Activated T-helper 17 cell treated with anti-CD3 and anti-CD28 coated beads, Interleukin-2, amount 50 U/mL, for 72 hours (primary cell): ENCODE measurements at places on chromosomes 6 and 20. TPM values are rescaled to one million over a fixed set of nuclear protein-coding genes. Genes with fewer than 3 reads are reported as not detected.

DNA sequence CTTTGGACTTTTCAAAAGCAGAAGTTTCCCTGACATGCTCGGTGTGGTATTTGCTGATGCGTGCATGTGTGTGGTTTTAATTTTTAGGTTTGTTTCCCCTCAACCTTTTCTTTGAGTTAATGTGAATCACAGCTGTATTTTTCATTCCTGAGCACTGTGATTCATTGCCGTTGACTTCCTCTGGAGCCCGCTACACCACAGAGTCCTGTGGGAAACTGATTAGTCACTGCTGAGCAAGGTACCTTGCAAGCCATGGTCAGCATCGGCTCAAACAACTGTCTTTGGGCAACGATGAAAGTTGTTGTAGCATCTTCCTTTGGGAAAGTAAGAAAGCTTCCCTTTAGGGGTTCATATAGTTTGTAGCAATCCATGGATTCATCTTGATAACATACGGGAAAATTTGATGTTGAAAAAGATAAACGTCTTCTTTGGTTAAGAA is 57.5 kb downstream of the RIN2 start:
- ATAC-seq, result peak; percentile 91

The COL11A2 gene
- total RNA-seq, result 1.2 TPM

DNA sequence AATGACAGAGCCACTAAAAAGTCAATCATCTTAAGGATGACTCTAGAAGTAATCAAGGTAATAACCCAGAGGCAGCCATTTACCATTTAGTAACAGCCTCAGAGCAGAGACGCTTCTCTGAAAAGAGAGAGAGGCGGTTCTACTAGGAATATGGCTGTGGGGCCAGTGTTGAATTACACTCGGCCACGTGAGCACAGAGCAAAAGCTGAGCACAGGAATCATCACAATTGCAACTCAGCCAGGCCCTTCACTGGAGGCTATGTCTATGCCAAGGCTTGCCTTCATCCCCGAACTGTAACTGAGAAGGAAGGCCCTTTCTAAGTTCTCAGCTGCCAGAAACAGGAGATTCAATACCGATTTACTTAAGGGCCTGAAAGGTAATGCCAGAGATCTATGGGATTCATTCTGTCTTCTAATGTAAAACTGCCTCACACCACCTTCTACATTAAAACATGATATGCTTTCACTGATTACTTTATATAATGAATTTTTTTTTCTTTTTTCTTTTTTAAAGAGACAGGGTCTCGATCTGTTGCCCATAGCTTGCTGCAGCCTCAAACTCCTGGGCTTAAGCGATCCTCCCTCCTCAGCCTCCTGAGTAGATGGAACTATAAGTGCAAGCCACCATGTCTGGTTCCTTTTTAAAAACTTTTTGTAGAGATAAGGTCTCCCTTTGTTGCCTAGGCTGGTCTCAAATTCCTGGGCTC is 67.6 kb downstream of the NUDT3 start:
- no peak for ATAC-seq

The RBBP8NL gene
- total RNA-seq, result not detected

The LGSN gene
- total RNA-seq, result 0.34 TPM

The VPS52 gene
- total RNA-seq, result 43.2 TPM

DNA sequence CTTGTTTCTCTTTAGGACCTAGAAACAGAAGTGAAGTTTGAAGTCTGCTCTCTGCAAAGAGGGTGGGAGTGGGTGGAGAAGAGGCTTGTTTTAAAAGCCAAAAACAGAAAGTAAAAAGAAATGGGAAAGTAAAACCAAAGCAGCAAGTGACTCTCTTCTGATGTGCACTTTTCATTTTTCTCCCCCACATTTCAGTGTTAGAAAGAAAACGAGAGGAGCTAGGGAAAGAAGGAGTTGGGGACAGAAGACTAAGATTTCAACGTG is 1.3 kb downstream of the C6orf141 start:
- peak; percentile 64 for ATAC-seq

DNA sequence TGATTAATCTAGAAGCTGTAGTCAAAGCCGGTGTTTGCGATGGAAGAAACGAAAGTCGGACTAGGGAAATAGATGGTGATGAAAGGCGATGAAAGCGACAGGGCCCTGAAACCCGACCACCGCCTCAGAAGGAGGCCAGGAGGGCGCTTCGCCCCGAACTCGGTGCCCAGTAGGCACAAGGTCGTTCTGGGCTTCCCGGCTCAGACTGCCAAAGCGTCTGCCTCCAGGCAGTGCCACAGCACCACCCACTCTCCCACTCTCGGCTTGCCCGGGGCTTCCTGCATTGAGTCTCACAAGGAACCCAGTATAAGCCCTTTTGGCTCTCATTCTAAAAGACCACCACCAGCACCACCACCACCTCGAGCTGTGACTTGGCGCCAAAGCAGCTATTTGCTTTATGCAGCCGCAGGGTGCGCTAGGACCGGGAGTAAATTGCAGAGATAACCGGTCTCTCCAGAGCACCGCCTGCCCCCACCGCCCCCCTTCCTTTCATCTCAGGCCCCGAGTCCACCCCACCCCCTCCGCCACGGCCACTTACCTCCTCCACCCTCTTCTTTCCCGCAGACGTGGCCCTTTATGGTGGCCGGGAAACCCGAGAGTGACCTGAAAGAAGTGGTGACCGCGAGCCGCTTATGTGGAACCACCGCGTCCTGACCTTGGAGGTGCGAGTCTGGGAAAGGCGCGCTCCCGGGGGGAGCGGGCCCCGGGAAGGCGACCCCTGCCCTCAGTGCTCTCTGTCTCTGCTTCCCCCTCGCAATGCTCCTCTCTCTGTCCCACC is 2.4 kb downstream of the TCF21 start:
- ATAC-seq, result peak; percentile 40

DNA sequence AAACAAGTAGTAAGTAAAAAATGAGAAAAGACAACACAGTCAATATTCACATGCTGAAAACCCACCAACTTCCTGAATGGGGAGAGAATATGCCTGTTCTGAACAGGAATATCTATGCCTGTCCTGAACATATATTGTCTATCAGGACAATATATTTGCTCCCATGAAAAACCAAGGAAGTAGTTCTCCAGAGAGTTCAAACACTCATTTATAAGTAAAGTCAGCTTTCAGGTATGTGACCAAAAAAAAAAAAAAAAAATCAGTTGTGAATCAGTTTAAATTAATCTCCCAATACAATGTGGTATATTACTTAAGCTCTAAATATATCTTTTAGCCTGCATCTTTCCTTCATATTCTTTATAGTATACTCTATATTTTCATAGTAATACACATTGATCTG is 119.5 kb downstream of the MYB start:
- no peak for ATAC-seq

The HLA-DQA1 gene
- total RNA-seq, result 1.1 TPM

GRCh38 chr6:98590136-98590681 is 244.2 kb upstream of the POU3F2 start:
- no peak for ATAC-seq

- no peak for ATAC-seq
These were observed 169.4 kb downstream of the TRDN start for GRCh38 chr6:123467392-123467791.

DNA sequence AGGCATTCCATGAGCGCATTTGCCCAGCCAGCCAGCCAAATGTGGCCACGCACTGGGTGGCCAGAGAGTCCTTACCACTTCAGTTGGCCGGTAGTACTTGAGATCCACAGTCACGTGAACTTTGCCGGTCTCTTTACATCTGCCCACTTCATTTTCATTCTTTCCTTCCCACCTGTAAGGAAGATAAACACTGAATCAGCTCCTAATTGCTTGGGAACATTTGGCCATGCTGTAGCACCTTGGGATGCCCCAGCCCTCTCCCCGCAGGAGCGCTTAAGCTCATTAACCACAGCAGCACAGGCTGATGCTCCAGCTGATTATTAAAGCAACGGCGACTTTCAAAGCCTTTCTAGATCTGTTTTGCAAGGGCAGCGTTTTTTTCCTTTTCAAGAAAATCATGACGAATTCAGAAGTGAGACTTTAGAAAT is 116.6 kb downstream of the FOXC1 start:
- ATAC-seq, result no peak

DNA sequence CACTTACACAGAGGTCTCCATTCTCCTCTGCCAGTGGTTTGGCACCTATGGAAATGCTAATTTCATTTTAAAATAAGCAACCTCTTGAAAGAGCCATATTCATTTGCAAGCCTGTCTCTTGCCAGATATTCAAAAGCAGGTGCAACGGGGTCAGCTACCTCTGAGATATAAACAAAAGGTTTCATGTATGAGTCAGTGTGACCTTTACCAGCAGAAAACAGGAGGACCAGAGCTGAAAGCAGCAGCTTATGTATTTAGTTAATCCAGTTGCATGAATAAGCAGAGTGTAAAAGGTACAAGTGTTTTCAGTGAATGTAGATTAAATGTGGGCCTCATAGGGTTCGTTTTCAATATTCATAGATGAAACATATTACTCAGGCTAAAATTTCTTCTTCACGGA is 56.0 kb downstream of the TENT5A start:
- ATAC-seq, result peak; percentile 54

The FAM184A gene
- 9.5 TPM for total RNA-seq

DNA sequence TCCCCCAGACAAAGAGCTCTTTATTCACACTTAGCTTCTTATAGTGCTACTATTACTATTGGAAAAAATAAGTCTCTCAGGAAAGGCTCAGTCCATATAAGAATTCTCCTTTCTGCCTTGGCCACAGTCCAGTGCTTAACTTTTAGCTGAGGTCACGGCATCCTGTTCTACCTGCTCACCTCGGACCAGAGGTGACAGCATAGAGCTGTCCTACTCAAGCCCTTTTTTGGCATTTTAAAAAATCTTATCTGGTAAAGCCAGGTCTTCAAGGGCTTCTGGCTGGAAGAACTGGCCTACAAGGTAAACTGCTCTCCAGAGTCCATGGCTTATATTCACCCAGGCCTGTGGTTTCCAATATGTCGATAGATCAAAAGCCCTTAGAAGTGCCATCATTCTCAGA is 109.7 kb downstream of the RCAN2 start:
- no peak for ATAC-seq

- ATAC-seq, result no peak
These were observed 3.4 kb downstream of the SLC32A1 start for GRCh38 chr20:38727607-38728190.

DNA sequence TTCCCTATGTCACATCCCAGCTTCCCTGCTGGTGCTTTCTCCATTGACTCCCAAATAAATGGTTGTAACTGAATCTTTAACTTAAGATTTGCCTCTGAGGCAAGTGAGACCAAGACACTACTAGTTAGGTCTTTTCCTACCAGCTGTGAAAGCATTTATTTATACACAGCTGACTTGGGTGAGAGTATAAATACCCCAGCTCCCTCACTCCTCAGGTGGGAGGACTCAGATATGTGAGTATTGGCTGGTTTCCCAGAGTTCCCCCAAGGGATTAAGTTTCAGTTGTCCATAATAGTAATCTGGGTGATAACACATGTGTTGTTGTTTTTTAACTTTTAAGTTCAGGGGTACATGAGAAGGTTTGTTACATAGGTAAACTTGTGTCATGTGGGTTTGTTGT is 49.8 kb downstream of the CFAP61 start:
- no peak for ATAC-seq

GRCh38 chr20:36880741-36881250 is 4.9 kb downstream of the TLDC2 start:
- ATAC-seq, result no peak

GRCh38 chr6:116451916-116452315 is 9.3 kb upstream of the CALHM6 start:
- no peak for ATAC-seq

GRCh38 chr6:136446145-136446544 is 104.1 kb downstream of the MAP7 start:
- ATAC-seq, result no peak

DNA sequence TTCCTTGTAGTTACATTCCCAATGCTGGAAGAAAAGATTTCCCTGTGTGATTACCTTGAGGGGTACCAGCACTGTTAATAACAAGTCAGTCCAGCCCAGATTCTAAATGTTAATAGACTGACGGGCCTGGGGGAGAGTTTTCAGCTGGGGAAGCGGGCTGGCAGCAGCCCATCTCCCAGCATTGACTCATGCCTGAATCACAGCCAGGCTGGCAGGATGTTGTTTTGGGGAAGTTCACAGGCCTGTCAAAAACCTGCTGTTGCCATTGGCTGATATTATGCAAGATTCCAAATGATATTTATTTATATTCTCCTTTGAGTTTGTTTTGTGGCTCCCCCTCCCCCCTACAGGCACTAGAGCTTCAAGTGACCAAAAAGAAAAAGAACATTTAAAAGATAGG is 213.9 kb upstream of the CNR1 start:
- no peak for ATAC-seq

- ATAC-seq, result no peak
These were observed 23.7 kb downstream of the ADGRF5 start for GRCh38 chr6:46898006-46898405.

GRCh38 chr20:62190639-62191411 is 8.0 kb downstream of the MTG2 start:
- ATAC-seq, result no peak

The FOXC1 gene
- total RNA-seq, result not detected

DNA sequence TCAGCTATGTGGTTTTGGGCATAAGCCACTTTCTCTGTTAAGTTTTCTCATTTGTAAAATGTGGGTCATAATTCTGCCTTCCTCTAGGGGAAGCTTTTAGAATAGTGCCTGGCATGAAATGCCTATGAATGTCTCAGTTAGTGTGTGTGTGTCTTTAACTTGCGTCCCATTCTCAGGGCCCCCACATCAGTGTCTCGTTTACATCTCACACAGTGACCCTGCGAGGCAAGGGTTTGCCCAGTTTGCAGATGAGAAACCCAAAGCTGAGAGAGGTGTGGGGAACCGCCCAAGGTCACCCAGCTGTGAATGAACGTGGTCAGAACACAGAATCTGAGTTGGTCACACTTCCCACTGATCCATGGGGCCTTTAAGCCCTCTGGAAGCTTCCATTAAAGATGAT is 14.1 kb downstream of the DYNLRB1 start:
- ATAC-seq, result no peak
